HFF-Myc (cell line): ENCODE measurements at places on chromosomes 7 and 10.

DNA sequence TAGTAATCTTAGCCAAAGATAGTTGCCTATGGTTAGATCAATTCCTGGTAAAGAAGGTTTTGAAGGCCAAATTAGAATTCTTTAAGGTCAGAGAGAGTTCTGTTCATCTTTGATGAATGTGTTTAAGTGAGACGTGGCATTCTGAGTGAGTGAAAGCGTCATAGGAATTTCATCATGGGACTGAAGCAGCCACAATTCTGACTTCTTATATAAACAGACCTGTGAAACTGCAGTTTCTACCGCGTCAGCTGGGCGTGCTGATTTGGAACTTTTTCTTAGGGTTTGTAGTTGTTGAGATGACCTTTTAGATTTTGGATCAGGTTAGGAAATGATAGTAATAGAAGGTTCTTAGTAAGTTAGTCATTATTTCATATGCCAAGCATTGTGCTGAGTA, 103.8 kb downstream of the CNNM2 start:
- no peak for DNase-seq

GRCh38 chr7:125358551-125359167, 429.0 kb upstream of the POT1 start:
- no peak for DNase-seq

DNA sequence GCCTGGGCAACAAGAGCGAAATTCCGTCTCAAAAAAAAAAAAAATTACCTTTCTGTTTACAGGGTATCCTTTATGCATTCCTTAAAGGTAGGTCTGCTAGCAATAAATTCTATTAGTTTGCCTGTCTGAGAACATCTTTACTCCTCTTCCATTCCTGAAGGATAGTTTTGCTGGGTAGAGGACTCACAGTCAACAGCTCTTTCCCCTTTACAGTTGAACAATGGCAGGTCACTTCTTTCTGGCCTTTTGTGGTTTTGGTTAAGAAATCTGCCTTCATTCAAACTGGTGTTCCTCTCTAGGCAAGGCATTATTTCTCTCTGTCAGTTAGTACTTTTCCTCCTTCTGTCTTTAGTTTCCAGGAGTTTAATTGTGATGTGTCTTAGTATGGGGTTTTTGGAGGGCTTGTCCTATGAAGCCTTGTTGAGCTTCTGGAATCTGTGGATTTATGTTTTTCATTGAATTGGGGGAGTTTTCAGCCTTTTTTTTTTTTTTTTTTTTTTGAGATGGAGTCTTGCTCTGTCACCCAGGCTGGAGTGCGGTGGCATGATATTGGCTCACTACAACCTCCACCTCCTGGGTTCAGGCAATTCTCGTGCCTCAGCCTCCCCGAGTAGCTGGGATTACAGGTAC, 4.8 kb upstream of the DNAAF5 start:
- no peak for DNase-seq

DNA sequence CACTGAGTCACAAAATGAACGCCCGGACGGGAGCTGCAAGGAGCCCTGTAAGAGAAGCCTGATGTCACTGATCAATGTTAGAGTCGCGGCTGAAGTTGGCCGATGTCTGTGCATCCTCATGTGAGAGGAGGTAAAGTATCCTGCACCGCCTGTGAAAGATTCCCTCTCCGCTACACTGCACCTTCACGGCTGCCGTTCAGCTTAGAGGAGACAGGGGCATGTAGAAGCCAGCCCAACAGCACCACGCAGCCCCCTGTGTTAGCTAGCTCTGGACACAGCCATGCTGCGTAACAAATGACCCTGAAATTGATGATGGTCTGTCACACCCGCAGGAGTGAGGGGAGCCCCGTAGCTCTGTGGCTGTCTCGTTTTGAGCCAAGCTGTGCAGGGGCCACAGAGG, 81.5 kb upstream of the DIP2C start:
- DNase-seq: no peak

- no peak for DNase-seq
Observed at GRCh38 chr10:110563132-110563531, 4.4 kb upstream of the SMC3 start.

GRCh38 chr7:141115965-141116364, 42.1 kb downstream of the TMEM178B start:
- DNase-seq: no peak
